Head of caudate nucleus (tissue), 42 donors: ENCODE measurements at places on chromosomes 4 and X.
A peak's percentile ranks its signal among the peaks of the same experiment; 100 is the strongest.

GRCh38 chr4:150131581-150132228 lies 53.5 kb downstream of the DCLK2 start:
- DNase-seq, result no peak

DNA sequence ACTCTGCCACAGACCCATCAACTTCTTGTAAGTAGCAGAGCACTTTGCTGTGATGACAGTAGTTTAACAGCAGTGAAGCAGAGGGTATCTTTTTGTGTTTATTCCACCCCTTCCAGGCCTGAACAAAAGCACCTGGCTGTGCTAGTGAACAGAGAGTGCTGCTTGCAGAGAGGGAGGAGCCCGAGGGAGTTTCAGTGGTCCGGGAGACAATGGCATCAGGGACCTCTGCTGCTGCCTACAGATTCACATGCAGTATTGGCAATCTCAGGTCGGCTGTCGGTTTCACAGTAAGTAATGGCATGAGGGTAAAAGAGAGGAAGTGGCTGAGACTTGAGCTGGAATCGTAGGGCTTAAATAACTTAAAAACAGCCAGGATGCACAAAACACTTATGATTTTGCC lies 755.8 kb downstream of the RPA4 start:
- DNase-seq, result no peak

GRCh38 chr4:6916587-6917460 lies 7.2 kb downstream of the TBC1D14 start:
- DNase-seq, result no peak

- peak; percentile 58 for DNase-seq
Measured at GRCh38 chr4:6250235-6250983, 19.2 kb upstream of the WFS1 start.

GRCh38 chr4:81136161-81136905 lies 78.7 kb downstream of the PRKG2 start:
- no peak for DNase-seq

GRCh38 chrX:55167124-55167803 lies 52.9 kb upstream of the PAGE5 start:
- DNase-seq, result no peak
